ENCODE measurements at places on chromosomes 7 and 10.

GRCh38 chr7:81500631-81501030 is 269.2 kb downstream of the HGF start:
- DNase-seq, result no peak

DNA sequence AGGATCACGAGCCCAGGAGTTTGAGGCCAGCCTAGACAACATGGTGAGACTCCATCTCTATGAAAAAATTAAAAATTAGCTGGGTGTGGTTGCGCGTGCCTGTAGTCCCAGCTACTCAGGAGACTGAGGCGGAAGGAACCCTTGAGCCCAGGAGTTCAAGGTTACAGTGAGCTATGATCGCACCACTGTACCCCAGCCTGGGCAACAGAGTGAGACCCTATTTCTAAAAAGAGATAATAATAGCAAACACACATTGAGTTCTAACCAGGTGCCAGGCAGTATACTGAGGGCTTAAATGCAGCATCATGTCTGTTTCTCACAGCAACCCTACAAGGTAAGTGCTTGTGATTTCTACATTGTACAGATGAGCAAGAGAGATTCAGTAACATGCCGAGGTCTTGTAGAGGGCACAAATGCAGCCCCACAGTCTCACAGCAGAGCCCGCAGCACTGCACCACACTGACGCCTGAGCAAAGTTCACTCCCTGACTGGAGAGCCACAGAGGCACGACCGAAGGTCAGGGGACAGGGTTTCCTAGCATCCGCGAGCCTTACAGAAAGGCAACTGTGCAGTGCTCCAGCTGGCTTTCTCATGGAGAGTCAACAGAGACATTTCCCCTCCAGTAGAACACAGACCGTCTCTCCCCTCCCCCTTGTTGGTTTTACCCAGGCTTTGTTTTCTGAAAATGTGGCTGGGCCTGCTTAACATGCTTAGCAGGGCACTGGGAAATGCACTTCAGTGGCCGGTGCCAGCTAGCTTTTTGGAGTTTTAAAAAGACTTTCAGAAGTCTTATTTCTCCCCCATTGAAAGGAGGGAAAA is 36.5 kb downstream of the PDSS1 start:
- DNase-seq, result peak; percentile 15

DNA sequence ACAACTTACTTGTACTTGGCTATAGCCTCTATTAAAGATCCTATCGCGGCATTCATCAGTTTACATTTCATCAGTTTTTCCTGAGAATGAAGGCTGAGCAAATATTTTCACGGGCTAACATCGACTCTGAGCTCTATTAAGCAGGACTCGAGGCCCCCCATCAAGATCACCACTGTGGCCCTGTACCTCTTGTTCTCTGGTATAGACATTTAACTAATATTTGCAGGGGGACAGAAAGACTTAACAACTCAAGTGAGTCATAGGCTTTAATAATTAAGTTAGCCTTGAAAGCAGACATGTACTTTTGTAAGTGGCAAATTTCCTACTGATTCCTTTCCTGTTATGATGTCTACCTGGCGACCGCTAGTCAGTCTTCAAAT is 45.4 kb downstream of the DOCK4 start:
- DNase-seq, result no peak

DNA sequence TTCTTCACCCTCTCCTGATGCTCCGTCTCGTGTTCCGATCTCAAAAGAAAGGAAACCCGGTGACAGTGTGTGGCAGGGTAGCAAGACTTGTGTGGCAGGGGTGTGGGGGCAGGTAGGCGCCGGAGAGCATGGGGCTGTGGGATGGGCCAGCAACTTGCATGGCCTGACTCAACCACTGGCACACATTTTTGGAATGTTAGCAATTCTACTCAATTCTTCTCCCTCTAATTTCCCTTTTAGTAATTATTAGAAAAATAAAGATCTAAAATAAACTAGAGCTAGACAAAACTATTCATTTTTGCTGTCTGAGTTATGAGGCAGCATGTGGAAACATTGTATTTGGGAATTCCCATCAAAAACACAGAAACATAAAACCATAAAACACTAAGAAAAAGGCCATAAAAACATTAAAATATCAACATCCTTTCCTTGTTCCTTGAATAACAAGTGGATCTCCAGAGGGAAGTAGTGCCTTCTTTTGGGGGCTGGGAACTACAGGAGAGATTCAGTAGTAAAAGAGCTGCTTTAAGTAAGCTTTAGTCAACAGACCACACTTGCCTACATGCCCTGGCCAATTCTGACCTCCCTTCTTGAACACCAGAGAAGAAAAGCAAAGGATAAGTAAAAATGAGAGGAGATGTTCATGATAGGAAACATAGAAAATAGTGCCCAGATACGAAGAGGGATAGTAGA is 21.8 kb downstream of the SEMA3C start:
- DNase-seq, result no peak

DNA sequence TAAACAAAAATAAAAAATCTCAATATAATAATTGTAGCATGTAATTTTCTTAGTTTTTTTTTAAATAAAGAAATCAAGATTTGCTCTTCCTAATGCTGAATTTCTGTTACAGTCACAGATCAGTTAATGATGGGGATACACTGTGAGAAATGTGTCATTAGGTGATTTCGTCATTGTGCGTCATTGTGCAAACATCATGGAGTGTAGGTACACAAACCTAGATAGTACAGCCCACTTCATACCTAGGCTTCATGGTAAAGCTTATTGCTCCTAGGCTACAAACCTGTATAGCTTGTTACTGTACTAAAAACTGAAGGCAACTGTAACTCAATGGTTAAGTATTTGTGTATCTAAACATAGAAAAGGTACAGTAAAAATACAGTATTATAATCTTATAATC is 74.4 kb upstream of the LSM8 start:
- DNase-seq, result no peak

GRCh38 chr7:78159545-78159944 is 361.0 kb downstream of the PHTF2 start:
- DNase-seq, result peak; percentile 44

DNA sequence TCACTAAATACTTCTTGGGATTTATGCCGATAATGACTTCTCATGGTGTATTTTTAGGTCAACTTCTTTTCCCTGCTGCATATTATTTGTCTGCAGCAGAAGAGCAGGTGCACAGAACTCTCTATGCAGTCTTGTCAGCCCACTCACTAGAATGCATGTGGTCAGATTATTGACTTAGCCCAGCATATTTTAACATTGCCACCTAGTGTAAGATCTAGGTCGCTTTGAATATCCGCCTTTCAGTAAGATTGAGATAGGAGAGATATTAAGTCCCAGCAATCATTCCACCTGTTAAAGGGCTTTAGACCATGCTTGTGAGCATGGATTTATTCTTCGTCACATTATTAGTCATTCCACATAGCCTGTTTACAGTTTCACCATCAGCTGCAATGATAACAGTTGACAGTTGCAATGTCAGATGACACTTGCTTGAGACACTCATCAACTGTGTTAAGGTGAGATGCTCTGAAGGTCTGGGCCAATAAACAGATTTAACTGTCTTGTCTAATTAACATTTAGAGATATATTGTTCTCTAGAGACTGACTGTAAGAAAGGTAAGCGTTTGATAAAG is 491.7 kb downstream of the ARL4A start:
- DNase-seq, result no peak

GRCh38 chr10:55449981-55450380 is 649.0 kb upstream of the PCDH15 start:
- no peak for DNase-seq

GRCh38 chr10:7606951-7607404 is 59.8 kb downstream of the ITIH5 start:
- no peak for DNase-seq

- DNase-seq, result no peak
Observed at GRCh38 chr10:77718957-77719356, 81.3 kb upstream of the KCNMA1 start.

DNA sequence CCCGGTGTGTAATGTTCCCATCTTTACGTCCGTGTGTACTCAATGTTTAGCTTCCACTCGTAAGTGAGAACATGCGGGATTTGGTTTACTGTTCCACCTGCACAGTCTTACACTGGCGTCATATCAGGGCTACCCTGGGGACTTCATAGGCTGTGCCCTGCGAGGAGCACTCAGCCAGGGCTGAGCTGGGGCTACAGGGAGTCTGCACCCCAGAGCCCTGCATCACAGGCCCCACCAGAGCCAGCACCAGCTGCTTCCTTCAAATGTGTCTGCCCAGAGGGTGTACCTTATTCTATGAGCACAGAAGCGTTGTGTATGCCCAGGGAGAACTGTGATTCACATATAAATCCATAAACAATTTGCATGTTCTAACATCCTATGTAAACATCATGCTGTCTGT is 277.1 kb downstream of the TCERG1L start:
- no peak for DNase-seq

GRCh38 chr10:109773288-109774120 is 149.8 kb downstream of the XPNPEP1 start:
- peak; percentile 13 for DNase-seq

- no peak for DNase-seq
Observed at GRCh38 chr10:47309408-47310089, 9.6 kb downstream of the GDF10 start.

- DNase-seq, result peak; percentile 20
Observed at GRCh38 chr10:48444266-48444665, 137.8 kb downstream of the MAPK8 start.

DNA sequence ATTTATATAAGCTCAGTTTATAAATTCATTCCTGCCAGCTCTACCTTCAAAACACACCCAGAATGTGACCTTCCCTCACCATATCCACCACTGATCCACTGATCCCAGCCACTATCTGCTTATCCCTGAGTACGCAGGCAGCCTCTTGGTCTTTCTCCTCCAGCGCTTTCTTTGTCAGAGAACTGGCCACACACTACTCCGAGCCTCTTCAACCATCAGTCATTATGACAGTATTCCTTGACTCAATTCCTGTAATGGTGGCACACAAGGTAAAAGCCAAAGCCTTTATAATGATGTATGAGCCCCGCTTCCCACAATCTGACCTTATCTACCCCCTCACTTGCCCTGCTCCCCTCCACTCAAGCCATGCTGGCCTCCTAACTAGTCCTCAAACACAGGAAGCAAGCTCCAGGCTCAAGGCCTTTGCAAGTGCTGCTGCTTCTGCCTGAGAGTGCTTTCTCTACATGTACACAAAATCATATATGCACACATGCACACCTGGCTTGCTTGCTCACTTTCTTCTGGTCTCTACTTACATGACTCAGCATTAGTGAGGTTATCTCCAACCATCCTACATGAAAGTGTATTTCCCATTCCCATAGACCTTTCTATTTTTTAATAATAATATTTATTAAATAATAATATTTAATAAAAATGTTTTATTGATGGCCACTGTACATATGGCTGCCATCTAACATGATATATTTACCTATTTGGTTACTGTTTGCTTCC is 150.4 kb upstream of the FEZF1 start:
- no peak for DNase-seq

GRCh38 chr7:69922026-69922803 is 323.9 kb downstream of the AUTS2 start:
- DNase-seq, result no peak

GRCh38 chr7:7693881-7694280 is 24.5 kb downstream of the RPA3 start:
- no peak for DNase-seq

- no peak for DNase-seq
Observed at GRCh38 chr10:69473304-69473990, 22.2 kb downstream of the TSPAN15 start.

- DNase-seq, result no peak
Observed at GRCh38 chr10:92846-93245, 42.4 kb upstream of the ZMYND11 start.

- DNase-seq, result no peak
Observed at GRCh38 chr10:26291721-26292480, 75.3 kb downstream of the GAD2 start.

GRCh38 chr7:123242467-123243092 is 42.8 kb upstream of the SLC13A1 start:
- DNase-seq, result no peak

- peak; percentile 69 for DNase-seq
Observed at GRCh38 chr7:55065511-55066229, 46.9 kb downstream of the EGFR start.

GRCh38 chr7:132328047-132328620 is 248.1 kb downstream of the PLXNA4 start:
- DNase-seq, result no peak

- no peak for DNase-seq
Observed at GRCh38 chr10:6382081-6382480, 179.3 kb downstream of the PFKFB3 start.

DNA sequence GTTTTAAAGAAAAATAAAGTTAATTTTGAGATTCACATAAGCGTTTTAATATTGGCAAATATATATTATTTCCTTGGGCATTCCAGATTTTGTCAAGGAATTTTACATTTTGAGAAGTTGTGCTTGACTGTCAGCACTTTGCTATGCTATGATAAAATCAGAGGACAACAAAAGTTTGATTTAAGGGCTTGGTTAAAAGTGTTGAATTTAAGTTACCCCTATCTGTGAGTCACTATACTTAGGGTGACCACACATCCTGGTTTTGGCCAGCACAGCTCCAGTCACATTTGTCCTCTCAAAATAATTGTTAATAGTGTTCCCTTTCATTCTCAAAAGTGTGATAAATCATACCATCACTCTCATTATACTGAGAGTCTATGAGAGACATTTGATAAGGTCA is 34.2 kb upstream of the ANK3 start:
- DNase-seq, result no peak

- DNase-seq, result no peak
Observed at GRCh38 chr10:7886056-7886455, 67.8 kb downstream of the TAF3 start.

DNA sequence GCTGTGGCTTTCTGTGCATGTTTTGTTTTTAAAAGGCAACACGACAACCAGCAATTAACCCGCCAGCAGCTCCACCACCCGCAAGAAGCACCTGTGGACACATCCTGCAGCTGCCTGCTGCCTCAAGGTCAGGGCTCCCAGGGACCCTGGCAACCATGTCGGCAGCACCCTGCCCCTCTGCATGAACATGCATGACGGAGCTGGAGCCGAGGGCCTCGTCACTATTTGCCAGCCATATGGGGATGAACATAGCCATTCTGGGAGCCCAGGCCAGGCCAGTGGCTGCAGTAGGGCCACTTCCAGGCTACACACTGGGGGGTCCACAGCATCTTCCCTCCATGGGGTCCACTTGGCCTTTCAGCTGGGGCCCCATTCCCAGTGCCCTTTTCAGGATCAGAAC is 52.9 kb downstream of the CAMK2B start:
- no peak for DNase-seq

- DNase-seq, result no peak
Observed at GRCh38 chr7:101185258-101185839, 5.3 kb upstream of the NAT16 start.

All from NT2/D1 (cell line).